ENCODE measurements at places on chromosomes 2 and 18. TPM values are rescaled to one million over a fixed set of nuclear protein-coding genes. Genes with fewer than 3 reads are reported as not detected.

GRCh38 chr2:30765876-30766470 lies 41.3 kb downstream of the CAPN13 start:
- no peak for DNase-seq

- DNase-seq = no peak
These were observed 4.4 kb downstream of the FBXO41 start for GRCh38 chr2:73279852-73280251.

DNA sequence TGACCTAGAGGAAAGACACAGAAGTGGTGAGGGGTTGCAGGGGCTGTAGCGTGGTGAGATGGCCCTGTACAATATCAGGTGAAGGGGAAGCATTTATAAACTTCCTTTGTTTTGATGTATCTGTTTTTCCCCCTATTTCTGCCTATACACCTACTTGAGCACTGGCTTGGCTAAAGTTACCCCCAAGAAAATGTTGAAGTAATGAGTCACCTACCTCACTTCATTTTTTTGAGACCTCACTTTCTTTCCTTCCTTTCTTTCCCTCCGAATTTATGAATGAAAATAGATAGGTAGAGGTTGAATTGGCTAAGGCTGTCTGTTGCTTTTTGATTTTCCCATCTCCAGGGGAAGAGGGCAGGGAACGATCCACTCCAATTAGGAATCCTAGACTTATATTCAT lies 231.1 kb upstream of the EPAS1 start:
- DNase-seq = no peak

GRCh38 chr2:241443486-241444223 lies 64.7 kb downstream of the STK25 start:
- DNase-seq = peak; percentile 50

The ARHGAP15 gene
- total RNA-seq = 26.5 TPM

- DNase-seq = no peak
These were observed 1033.0 kb upstream of the PIK3C3 start for GRCh38 chr18:40921845-40922629.

GRCh38 chr18:39241534-39241933 lies 1675.9 kb upstream of the CELF4 start:
- DNase-seq = no peak

- no peak for DNase-seq
These were observed 44.4 kb downstream of the MYO3B start for GRCh38 chr2:170222298-170222697.

DNA sequence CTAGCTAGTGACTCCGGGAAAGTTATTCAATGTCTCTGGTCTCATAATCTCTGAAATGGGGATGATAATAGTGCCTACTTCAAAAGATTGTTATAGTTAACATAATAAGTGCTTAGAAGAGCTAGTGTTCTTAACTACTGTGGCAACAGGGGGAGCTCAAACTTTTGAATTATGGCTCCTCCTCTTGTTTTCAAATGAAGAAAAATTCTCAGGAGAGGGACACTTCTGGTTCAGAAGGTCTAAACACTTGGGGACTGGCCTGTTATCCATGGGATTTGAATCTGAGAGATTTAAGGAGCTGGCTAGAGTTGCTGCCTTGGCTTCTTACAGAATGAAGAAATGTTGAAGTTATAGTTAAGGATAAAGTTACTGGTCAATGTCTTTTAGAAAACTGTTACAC lies 92.2 kb upstream of the ITGB6 start:
- DNase-seq = no peak

DNA sequence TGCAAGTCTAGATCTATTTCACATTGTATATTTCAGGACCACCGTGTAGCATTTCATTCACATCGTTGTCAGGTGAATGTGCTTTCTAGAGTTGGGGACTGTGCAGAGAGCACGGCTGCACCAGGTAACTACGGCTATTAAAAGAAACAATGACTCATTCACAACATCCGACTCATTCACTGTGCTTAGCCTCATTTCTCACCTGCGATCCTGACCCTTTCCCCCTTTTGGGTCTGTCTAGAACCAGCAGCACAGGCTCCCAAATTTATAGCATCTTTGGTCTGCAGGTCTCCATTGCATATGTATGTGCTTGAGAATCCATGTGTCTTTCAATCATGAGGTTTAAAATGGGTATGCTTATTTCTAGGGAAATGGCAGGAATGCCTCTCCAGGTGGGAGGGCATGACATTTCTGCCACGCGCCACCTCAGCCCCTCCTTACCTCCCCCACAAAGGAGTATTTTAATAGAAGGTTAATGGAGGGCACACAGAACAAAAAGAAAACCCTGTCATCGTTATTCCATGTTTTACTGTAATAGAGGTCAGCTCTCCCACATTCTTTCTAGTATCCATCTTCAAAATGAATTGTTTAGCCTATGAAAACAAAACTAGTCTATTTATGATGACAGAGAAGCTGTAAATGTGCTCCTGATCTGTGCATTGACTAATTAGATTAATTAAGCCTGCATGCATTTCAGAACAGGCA lies 246.7 kb upstream of the EPHA4 start:
- no peak for DNase-seq

GRCh38 chr18:22683196-22683676 lies 249.9 kb upstream of the RBBP8 start:
- DNase-seq = peak; percentile 82

DNA sequence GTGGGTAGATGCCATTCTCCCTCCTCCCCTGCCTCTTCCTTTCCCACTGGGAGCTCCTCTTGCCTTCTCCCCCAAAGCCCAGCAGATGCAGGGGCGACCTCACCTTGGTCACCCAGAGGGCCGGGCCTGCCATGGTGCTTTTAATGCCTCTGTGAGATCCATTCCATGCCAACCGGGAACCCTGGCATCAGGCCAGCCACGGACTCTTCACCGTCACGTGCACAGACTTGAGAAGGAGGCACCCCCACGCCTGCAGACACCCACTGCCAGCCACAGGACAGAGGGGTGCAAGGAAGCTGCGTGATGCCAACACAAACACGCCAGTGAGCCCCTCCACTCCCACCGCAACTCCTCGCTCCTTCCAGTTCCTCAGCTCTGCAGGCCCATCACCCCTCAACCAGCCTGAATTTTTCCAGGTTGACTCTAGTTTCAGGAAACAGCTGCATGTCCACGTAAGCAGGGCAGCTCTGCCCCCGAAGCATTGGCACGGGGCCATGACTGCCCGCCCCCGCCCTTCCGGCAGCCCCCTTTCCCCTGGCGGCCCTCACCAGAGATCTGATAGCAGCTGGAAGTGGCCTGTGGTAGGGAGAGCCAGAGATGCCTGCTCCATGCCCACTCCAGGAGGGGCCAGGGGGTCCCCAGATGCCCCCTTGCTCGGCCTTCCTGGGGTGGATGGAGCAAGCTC lies 50.8 kb downstream of the DNMT3A start:
- no peak for DNase-seq

The GCKR gene
- total RNA-seq = 1.7 TPM

GRCh38 chr2:236998236-236998635 lies 87.5 kb upstream of the COPS8 start:
- DNase-seq = no peak

The APOB gene
- total RNA-seq = 0.95 TPM

GRCh38 chr18:7000484-7001096 lies 117.0 kb downstream of the LAMA1 start:
- no peak for DNase-seq

DNA sequence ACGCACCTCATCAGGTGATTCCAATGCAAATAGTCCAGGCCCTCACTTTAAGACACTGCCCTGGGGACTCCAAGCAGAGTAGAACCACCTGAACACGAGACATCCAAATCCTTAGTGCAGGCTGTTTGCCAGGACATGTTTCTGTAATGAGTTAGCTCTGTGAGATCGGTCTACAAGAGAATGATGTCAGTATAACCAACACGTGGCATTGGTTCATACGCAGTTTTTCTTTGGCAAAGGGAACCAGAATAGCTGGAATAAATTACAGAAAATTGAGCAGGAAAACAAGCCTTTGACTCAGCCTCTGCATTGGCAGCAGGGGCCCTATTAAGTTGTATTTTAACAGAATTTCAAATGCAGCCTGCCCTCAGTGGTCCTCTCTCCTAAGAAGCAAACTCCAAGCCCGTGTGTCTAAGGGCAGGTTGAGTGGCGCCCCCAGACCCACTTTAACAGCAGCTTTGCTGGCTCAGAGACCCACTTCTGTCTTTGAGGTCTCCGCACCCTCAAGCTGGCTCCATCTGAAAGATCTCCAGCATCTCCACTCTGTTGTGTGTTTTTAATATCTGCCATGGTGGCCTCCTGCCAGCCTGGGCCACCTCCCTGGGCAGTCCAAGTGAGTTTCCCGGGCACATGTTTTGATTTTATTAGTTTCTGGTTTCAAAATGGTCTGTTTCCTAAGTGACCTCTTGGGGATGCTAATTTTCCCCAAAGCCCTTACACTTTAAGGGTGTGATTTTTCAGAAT lies 61.3 kb downstream of the ALPK2 start:
- DNase-seq = no peak

DNA sequence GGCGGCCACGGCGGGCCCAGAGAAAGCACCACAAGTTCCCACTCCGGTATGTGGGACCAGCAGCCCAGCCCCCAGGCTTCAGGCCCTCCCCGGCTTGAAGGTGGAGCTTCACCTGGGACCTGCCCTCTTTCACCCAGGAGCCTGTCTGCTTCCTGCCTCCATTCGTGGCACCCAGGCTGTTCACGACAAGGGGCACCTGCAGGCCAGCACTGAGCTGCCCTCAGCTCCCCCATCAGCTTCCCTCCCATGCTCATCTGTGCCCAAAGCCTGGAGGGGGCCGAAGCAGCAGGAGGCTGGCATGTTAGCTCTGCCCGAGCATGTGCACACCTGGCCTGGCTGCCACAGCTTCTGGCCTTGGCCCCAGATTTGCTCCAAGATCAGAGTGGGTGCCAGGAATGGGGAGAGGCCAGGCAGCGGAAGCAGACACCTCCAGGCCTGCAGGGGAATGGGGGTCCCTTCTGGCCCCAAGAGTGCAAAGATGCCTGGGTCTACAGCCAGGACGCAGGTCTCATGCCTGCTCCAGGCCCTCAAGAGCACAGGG lies 312.4 kb upstream of the SYT4 start:
- DNase-seq = no peak

DNA sequence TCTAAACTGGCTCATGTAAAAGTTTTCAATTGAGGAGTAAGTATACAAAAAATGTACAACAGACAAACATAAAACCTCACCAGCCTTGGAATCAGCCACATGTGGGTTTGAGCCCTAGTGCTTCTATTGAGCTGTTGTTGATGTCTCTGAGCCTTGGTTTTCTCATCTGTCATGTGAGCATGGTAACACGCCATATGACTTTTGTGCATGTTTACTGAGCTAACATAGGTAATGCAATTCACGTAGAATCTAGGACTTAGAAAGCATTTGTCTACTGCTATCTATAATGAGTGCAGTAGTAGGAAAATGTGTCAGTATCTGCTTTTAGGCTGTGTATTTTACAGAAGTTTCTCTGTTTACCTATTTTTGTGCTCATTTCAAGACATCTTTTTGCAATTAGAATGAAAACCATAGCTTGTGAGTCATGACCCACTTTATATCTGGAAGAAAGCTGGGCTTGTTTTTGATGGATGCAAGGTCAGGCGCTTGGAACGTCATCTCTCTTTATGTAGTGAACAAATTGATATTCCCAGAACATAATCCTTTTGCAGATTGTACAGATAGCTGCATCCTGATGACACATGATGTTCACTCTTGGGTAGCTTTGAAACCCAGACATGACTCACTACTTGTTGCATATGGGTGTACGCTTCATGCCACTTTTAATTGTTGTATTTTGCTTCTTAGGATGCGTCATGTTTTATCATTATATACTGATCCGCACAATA lies 94.3 kb downstream of the RNF144A start:
- no peak for DNase-seq

- DNase-seq = no peak
These were observed 150.9 kb downstream of the TWIST2 start for GRCh38 chr2:238998801-238999200.

DNA sequence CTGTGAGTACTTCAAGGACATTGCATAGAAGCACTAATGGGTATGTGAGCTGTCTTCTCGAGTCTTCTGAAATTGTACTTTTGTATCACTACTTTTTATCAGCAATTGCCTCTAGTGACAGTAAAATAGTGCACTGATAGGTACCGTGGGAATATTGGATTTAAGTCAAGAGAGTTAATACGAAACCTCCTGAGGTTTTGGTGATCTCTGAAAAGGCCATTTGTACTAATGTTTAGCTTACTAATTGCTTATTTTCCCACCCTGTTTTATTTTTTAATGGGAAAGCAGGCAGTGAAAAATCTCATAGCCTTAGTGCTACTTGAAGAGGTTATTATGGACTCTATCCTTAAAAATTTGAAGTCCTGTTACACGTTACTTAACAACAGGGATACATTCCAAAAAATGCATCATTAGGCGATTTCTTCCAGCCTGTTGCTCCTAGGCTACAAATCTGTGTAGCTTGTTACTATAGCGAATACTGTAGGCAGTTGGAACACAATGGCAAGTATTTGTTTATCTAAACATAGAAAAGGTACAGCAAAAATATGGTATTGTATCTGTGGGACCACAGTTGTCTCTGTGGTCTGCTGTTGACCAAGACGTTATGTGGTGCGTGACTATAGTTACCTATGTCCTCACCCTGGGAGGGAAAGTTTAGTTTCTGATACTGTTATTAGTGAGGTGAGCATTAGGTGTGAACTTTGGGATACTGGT lies 65.9 kb downstream of the CAB39 start:
- DNase-seq = no peak

DNA sequence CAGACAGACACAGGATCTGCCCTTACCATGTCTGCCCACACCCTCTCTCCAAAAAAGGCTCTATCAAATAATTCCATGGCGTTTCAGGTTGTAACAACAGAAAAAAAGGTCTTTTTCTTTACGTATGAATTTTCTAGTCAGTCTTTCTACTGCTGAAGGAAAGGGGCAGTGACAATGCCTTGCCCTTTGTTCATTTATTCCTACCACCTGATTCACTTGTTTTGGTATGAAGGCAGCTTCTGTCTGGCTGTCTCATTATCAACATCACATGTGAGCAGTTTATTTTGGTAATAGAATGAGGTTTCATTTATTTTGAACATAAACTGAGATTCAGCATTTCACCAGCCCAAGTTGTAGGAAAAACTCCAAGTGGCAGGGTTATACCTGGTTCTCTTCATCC lies 94.3 kb upstream of the KLF7 start:
- DNase-seq = no peak

- no peak for DNase-seq
These were observed 40.6 kb upstream of the LAMA1 start for GRCh38 chr18:7158216-7158615.

- no peak for DNase-seq
These were observed 240.2 kb downstream of the TGIF1 start for GRCh38 chr18:3689986-3690763.
